ENCODE measurements at places on chromosomes 1 and 21.

DNA sequence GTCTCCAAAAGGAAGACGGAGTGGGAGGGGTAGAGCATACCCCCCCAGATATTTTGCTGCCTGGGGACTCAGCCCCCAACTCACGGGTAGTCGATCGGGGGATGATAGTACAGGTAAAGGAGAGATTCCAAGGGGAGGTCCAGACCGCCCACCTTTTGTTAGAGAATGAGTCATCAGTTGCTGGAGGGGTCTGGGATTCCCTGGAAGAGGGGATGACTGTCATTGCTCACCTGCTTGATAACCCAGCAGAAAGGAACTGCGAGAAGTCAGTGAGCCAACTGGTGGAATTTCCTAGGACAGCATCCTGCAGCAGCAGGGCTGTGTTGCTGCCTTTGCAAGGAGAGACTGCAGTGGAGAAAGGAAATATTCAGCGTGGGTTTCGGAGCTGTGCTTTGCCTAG lies 64.4 kb downstream of the MACF1 start:
- no peak for DNase-seq

- no peak for DNase-seq
Observed at GRCh38 chr1:204924013-204924759, 53.5 kb downstream of the NFASC start.

- DNase-seq = no peak
Observed at GRCh38 chr21:10640446-10640845, 119.1 kb downstream of the TPTE start.

- no peak for DNase-seq
Observed at GRCh38 chr1:34362949-34363348, 186.2 kb downstream of the C1orf94 start.

DNA sequence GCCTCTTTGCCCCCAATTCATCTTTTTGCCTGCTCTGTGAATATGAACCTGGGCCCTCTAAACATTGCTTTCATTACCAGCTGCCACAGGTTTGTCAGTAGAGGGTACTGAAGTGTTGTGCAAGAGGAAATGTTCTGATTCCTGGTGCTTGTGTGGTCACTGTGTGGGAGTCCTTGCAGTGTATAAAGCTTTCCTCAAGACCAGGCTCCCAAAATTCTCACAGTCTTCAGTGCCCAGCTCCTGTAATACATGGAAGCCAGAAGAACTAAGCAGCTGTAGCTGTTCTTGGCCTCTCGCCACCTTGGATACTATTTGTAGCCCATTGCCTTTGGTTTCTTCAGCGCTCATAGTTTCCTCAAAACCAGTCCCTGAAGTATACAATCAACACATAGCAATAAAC lies 1046.2 kb downstream of the BRINP3 start:
- DNase-seq = no peak

DNA sequence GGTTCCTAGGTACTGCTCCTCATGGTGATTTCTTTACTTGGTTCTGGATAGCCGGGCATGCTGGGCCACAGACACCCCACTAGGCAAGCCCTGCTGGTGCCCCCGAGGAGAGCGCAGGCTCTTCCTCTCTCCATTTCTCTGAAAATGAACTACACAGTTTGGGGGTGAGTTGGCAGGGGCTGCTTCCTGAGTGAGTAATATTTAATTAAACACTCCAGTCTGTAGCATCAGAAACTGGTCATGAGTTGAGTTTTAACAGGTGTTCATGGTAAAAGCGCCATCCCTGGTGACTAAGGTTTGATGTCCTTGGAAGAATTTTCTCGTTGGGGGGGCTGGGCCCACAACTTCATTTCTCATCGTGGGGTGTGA lies 1.7 kb downstream of the SPSB1 start:
- DNase-seq = no peak

GRCh38 chr1:18948913-18949685 lies 7.4 kb downstream of the IFFO2 start:
- DNase-seq = no peak

GRCh38 chr1:2548068-2548589 lies 8.0 kb upstream of the TNFRSF14 start:
- DNase-seq = peak; percentile 78

- DNase-seq = no peak
Observed at GRCh38 chr1:216910081-216910840, 187.0 kb upstream of the ESRRG start.

DNA sequence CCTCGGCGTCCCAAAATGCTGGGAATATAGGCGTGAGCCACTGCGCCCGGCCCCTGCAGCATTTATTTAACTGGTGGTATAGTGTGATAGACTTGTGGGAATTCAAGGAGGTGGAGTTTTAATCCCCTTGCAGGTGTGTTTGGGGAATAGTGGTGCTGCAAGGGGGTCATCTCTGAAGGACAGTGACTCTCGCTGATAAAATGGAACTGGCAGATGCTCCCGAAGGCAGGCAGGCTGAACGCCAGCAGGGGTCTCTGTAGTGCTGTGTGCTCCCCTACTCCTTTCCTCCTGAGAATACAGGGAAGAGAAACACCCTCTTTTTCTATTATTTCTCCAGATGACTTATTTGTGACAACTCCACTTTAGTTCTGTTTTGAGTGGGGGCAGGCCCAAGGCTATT lies 4.0 kb downstream of the OSCP1 start:
- DNase-seq = no peak

DNA sequence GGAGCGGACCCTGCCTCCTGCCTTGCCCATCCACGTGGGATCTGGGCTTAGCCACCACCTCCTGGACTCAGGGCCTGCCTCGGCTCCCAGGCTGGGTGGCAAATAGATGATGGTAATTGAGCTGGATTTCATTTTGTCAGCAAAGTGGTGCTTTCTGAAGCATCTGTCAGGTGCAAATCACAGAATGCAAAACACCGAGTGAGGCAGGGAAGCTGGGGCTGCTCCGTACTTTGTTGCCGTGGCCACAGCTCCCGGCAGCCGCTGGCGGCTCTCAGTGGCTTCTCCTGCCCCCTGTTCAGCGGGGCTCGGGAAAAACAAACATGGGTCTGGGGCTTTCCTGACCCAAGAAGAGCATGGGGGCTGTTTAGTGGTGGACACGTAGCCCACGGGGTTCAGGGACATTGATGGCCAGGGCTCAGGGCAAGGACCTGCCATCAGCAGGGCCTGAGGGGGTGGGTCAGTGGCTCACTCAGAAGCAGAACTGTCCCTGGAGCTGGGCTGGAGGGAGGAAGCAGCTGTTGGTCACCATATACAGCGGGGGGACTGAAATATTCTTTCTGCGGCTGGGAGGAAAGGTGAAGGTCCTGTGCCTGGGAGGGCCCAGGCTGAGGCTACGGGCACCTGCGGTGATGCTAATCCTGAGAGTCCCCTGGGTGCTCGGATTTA lies 130.0 kb upstream of the VAMP3 start:
- no peak for DNase-seq

- no peak for DNase-seq
Observed at GRCh38 chr1:241838897-241839296, 9.1 kb upstream of the EXO1 start.

DNA sequence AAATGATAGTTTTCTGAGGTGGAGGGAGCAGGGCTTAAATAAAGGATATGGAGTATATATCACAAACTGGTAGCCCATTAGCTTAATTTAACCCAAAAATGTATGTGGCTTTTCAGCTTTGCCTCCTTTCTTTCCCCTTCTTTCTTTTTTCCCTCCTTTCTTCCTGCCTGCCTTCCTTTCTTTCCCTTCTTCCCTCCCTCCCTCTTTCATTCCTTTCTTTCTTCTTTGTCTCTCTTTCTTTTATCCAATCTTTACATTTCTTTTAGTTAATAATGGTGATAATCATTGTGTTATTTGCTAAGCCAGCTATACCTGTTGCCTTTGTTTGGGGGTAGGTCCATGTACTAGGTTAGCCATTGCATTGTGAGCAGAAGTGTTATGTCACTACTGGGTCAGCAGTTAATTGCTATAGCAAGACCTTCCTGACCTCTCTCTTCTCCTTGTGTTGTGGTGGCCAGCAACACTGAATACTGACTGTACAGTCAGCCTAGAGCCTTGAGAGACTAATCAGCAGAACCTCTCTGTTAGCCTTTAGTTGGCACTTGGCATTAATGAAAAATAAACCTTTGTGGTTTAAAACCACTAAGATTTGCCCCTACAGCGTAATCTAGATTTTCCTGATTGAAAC lies 5.1 kb downstream of the GORAB start:
- DNase-seq = no peak

- DNase-seq = no peak
Observed at GRCh38 chr1:69611316-69611715, 43.6 kb downstream of the LRRC7 start.

DNA sequence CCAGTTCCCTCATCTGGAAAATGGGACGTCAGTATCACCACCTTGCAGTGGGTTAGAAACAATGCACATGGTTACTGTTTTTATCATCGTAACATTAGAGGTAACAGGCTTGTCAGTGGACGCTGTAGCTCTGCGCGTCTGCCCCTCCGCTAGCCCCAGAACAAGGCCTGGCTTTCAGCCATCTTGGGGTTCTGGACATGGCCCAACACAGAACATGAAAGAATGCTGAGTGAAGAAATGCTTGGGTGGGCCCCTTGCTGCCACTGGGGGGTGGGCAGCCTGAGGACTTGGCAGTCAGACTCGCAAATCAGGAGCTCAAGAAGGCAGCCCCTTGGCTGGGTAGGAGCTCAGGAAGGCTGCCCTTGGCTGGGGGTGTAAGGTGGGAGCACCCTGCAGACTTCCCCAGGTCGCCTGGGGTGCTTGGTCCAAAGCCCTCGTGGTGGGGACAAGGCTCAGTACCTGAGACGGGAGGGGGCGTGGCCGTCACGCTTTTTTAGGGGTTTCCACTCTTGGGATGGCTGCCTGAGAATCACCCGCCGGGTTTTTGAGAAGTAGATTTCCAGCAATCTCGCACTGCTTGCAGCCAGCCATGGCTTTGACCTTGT lies 51.7 kb downstream of the SLC37A1 start:
- DNase-seq = no peak

All from stimulated activated CD8-positive, alpha-beta memory T cell treated with anti-CD3 and anti-CD28 coated beads, Interleukin-4, amount 100 ng/mL, for 24 hours (primary cell).